ENCODE measurements at places on chromosomes 5 and 9.

GRCh38 chr5:77305956-77306355 lies 95.5 kb downstream of the PDE8B start:
- H3K4me1 ChIP-seq: no peaks in the 10 kb centered on the region
- no peak overlapping the region for H3K27ac ChIP-seq
- H3K4me3 ChIP-seq: no peak overlapping the region
- DNase-seq: no peak

DNA sequence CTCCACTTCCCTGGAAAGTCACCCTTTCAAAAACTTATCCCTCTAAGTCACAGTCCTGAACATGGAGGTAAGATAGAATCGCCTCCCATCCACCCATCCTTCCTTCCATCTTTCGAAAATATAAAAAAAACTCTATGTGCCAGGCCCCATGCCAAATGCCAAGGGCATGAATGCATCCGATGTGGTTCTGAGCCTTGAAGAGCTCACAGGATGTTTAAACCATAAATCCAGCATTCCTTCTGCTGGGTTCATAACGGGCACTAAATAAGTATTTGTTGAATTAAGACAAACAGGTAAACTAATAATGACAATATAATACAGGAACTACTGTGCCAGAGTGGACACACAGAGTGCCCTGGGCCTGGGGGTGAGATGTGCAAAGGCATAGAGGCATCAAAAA lies 147.3 kb downstream of the TTLL11 start:
- H3K27ac ChIP-seq: no peak overlapping the region
- peaks cover 5% of the 10 kb centered on the region for H3K27me3 ChIP-seq
- H3K36me3 ChIP-seq: no peaks in the 10 kb centered on the region
- no peak overlapping the region for H3K4me3 ChIP-seq
- no peak for DNase-seq

- peaks cover 16% of the 10 kb centered on the region for H3K4me1 ChIP-seq
- no peak overlapping the region for H3K4me3 ChIP-seq
- peaks cover 36% of the 10 kb centered on the region for H3K27me3 ChIP-seq
- DNase-seq: no peak
Measured at GRCh38 chr5:159441441-159441840, 111.2 kb upstream of the IL12B start.

GRCh38 chr9:88387552-88388202 lies 567 bp upstream of the SPIN1 start:
- H3K27ac ChIP-seq: peak overlapping the region; percentile 87
- peak overlapping the region; percentile 88 for H3K4me3 ChIP-seq

DNA sequence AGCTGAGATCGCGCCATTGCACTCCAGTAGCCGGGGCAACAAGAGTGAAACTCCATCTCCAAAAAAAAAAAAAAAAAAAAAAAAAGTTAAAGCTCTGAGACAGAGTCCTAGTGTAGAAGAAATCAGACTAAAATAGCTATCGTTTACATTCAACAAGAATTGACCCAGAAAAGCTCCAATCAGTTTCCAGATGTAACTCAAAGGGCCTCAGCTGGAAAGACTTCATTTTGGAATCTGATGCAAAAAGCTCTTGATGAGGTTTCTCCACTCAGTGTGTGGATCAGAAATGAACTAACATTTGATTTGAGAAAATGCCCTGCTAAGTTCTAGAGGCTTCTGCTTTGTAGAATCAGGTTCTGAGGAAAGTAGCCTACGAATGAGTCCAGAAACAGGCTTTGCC lies 7.2 kb upstream of the C1QTNF2 start:
- no peaks in the 10 kb centered on the region for H3K36me3 ChIP-seq
- no peak for DNase-seq

DNA sequence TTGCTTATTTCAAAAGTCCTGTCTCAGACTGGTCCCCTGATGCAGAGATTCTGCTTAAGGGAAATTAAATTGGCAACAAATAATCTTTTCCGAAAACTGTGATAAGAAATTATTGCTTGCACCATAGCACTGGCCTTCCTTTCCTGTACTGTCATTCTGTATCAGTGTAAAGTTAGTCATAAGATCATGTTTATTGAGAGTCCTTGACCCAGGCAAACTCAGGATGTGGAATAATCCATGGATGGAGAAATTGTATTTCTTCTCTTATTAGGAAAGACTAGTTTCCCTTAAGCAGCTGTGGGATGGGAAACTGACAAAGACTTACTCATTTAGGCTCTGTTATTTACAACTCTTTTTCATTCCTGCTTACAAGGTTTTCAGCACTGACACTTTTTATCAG lies 83.0 kb upstream of the RANBP6 start:
- no peak for DNase-seq
- peaks cover 2% of the 10 kb centered on the region for H3K27me3 ChIP-seq
- H3K27ac ChIP-seq: no peak overlapping the region
- H3K36me3 ChIP-seq: no peaks in the 10 kb centered on the region
- no peak overlapping the region for H3K4me3 ChIP-seq

- H3K36me3 ChIP-seq: peaks cover 2% of the 10 kb centered on the region
- peak overlapping the region; percentile 41 for H3K27ac ChIP-seq
- peaks cover 15% of the 10 kb centered on the region for H3K4me1 ChIP-seq
Measured at GRCh38 chr9:89961616-89962341, 357.0 kb downstream of the GADD45G start.

- H3K4me1 ChIP-seq: no peaks in the 10 kb centered on the region
- H3K27ac ChIP-seq: no peak overlapping the region
- no peaks in the 10 kb centered on the region for H3K36me3 ChIP-seq
Measured at GRCh38 chr5:13735691-13736090, 208.8 kb downstream of the DNAH5 start.

- no peak overlapping the region for H3K4me3 ChIP-seq
- H3K27ac ChIP-seq: peak overlapping the region; percentile 33
- DNase-seq: peak; percentile 36
- peaks cover 7% of the 10 kb centered on the region for H3K27me3 ChIP-seq
- H3K4me1 ChIP-seq: no peaks in the 10 kb centered on the region
- H3K36me3 ChIP-seq: no peaks in the 10 kb centered on the region
Measured at GRCh38 chr9:134099123-134099761, 31.4 kb upstream of the BRD3 start.

DNA sequence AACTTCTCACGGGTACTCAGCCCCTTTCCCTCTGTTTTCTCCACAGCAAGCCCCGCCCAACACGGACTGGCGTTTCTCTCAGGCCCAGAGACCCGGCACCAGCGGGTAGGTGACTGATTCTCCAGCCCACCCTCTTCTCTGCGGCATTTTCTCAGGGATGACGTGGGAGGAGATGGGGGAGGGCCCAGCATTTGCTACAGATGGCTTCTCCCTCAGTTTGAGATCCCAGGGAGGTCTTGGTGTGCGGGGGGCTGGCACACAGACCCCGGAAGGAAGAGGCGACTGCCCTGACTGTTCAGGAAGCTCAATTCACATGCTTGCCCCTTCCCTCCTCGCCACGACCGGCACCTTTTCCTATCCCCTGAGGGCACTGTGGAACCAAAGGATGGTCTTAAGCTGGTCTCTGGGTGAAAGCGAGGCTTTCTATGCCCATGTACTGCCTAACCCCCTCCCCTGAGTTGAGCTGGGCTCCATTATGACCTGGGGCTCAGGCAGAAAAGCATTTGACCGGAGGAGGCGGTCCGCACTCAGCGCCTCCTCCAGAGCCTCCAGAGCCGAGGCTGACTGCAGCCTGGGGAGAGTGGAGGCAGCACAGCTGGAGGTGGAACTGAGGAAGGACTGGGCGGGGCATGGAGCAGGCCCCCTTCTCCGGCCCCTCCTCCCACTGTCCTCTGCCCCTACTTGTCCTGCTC lies 6.0 kb downstream of the PCDHGC5 start:
- H3K4me1 ChIP-seq: no peaks in the 10 kb centered on the region
- H3K36me3 ChIP-seq: no peaks in the 10 kb centered on the region
- DNase-seq: no peak
- H3K4me3 ChIP-seq: no peak overlapping the region
